ENCODE measurements at places on chromosomes 7 and 10.

GRCh38 chr7:146150153-146150552 is 33.6 kb downstream of the CNTNAP2 start:
- DNase-seq = no peak

GRCh38 chr10:1089017-1089689 is 33.0 kb downstream of the WDR37 start:
- no peak for DNase-seq

- no peak for DNase-seq
Observed at GRCh38 chr7:85630904-85631600, 444.2 kb upstream of the SEMA3D start.

- DNase-seq = no peak
Observed at GRCh38 chr10:66472156-66472555, 453.7 kb upstream of the LRRTM3 start.

DNA sequence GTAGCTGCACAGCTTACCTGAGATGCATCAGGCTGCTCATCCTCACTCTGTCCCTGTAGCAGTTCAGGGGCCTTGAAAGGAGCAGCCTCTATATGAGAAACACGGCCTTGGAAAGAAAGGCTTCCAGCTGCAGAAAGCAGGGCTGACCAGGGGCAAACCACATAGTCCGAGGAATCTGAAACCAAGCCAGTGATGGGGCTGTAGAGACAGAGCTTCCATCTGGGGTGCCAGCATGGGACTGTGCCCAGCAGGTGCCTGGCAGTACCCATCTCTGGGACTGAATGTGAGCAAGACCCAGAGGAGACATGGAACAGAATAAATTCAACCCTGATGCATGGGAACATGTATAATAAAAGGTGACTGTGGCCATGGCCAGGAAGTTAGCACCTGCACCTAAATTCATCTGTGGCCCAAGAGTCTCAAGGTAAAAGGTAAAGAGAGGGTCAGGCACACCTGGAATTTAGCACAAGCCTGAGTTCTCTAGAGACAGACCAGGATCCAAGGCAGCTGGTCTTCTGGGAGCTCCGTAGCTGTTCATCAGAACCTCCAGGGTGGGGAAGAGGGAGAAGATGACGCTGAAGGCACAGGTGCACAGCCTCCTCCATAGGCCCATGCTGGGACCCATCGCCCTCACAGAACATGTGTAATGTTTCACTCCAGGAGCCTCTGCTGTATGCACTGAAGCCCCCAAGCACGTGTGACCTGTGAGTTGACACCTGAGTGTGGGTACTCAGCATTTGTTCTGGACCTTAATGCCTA is 25.3 kb downstream of the FRMPD2 start:
- DNase-seq = no peak

DNA sequence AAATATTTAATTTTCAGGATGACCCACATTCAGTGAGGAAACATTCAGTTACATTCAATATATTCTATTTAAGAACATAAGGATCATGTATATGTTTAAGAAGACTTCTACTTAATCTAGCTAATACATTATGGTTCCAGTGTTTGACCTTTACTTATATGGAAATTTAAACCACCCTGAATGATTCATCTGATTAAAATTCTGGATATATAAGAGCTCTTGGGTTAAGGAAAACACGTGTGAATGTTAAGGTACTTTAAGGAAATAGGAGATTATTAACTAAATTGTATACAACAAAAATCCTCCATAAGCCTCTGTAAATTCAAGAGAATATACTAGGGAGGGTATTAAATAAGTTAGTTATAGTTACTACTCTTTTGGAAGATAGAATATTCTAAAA is 40.9 kb downstream of the HDAC9 start:
- DNase-seq = no peak

- DNase-seq = no peak
Observed at GRCh38 chr10:122120008-122120744, 131.2 kb downstream of the TACC2 start.

DNA sequence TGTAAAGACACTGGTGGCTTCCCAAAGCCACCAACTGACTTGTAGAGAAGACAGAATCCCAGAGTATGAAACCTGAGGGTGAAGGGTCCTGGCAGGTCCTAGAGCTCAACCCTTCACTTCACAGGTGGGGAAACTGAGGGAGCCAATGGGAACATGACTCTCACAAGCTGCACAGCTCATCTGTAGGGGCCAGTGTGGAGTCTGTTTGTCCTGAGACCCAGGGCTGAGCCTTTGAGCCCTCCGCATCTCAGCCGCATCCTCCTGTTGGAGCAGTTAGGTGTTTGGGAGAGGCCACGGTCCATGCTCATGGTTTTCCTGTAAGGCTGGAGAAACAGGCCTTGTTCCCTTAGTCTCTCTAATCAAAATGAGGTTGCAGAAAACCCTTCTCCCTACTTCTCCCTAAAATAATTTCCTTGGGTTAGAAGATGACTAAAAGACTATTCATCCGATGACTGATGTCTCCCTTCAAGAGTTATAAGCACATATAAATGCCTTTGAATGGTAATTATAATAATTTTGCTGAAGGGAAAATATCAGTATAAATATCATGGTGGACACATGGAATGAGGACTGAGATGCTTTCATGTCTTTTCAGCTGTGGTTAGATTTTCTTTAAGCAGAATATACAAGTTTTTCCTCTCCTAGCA is 10.3 kb downstream of the HTRA1 start:
- DNase-seq = no peak

GRCh38 chr7:8433477-8434289 is at the start of gene NXPH1:
NXPH1 (plus strand) TSS chr7:8433609.
- no peak for DNase-seq

DNA sequence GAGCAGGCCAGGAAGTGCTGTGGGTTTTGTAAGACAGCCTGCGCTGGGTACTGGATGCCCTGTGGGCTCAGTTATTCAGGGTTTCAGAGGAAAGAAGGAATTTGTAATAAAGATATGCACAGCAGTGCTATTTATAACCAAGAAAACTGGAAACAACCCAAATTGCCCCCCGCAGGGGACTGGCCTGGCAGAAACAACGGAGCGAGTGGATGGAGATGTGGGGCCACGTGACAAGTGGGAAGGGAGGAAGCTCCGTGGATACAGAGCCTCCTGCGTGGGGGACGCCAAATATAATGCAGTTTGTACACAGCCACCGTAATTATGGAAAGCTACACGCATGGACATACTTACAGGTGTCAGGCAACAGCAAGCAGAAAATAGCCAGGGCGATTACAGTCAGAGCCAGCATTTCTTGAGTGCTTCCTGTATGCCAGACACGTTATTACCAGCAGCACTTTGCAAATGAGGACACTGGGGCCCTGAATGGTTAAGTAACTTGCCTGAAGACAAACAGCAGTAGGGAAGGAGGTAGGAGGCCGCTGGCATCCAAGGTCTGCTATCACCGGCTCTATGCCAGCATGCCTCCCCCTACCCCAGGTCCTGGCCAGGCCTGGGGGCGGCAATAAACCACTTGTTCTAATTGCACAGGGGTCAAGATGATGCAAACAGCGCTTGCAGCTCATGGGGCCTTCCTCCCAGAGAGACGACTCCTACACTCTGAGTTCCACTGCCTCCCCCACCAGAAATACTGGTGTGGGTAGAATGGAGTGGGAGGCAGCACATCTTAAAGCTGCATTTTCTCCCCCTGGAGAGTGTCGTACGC is 8.7 kb upstream of the CAMK2B start:
- DNase-seq = no peak

DNA sequence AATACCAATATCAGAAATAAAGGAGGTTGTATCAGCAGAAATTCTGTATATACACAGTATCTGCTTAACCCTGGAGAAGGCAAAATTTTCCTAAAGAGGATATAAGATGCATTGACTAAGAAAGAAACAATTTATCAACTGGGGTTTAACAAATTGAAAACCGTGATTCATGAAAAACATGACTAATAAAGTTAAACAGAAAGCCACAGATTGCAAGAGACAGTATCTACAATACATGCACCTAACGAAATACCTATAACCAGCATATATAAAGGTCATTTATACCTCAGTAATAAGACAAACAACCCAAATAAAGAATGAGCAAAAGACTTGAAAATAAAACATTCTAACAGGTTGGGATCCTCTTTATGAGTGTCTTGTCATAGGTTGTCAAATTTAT is 101.8 kb downstream of the IQUB start:
- no peak for DNase-seq

DNA sequence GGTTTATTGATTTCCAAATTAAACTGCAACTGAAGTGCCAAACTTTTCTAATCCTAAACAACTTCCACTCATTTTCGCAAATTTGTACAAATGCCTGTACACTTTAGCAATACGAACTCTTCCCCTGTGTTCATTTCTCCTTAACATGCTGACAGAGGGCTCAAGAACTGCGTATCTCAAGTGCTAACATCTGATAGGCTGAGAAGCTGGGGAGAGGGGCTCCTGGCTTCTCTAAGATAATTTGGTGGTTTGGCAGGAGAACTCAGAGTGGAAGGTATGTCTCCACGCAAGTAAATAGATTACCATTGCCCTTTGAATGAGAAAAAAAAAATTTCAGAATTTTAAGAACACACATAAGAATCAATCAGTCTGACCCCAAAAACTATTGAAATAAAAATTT is 53.3 kb upstream of the ANLN start:
- no peak for DNase-seq

DNA sequence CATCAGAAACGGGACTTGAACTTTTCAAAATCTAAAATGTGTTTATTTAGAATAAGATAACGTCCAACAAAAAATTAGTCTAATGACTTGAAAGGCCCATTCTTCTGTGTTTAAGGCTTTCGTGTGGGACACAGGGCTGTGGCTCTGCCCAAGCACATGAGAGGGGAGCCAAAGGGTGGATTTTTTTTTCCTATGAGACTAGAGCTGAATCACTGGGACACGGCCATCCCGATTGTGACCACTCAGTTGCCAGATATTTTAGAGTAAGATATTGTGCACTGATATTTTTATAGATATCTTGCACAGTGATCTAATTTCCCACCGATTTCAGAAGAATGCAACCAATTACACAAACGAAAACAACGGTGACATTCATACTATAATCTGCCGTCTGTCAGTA is 99.9 kb downstream of the ANK3 start:
- DNase-seq = no peak

DNA sequence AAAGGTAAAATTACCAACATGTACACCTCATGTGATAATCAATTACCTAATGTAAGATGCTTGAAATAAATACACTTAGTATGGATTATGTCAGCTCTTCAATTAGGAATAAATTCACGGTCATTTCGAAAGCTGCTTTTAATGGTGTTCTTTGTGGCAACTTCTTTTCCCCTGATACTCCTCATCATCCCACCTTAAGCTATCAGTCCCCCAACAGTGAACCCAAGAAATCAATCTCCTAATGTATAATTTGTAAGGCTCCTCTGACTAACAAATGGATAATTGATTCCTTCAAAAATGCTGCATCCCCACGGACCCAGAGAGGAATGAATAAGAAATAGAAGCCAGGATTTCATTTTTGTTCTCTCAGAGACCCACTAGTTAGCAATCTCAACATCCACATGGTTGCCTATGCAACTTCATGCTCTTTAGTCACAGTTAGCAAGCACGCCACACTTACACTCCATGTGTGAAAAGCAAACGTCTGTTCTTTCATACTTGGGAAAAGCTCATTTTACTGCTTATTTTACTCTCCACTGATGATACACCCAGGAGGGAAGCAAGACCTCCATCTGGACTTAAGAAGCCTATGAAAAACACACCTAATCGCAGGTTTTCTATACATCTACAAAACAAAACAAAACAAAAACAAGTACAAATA is 70.1 kb downstream of the VPS41 start:
- DNase-seq = no peak

DNA sequence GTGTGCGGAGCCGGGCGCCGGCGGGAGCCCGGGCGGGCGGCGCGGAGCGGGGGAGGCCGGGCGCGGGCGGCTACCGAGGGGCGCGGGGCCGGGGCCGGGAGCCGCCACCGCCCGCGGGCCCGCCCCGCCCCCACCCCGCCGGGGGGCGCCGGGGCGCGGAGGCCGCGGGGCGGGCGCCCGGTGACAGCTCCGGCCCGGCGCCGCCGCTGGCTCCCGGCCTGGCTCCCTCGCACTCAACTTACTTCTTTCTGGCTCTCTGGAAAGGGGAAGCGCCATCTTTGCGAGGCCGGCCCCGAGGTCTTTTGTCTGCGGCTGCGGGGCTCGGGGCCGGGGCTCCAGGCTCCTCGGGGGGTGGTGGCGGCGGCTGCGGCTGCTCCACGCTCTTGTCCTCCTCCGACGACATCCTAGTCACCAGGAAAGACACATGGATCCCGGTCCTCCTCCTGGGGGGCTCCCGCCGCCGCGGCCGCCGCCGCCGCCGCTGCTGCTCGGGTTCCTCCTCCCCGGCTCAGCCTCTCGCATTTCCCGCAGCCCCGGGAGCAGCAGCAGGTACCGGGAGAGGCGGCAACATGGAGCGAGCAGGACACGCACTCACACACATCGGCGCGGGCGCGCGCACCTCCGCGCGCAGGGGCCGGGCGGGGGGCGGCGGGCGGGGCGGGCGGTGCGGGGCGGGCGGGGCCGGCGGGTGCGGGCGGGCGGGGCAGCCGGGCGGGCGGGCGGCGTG is at the start of gene KMT2C:
TSS of gene KMT2C (minus strand) at position 620 of the 727 bp plus-strand sequence. CDS start at position 403, 217 bp downstream.
- peak; percentile 30 for DNase-seq

- no peak for DNase-seq
Observed at GRCh38 chr7:120961638-120962173, 11.1 kb downstream of the ING3 start.

DNA sequence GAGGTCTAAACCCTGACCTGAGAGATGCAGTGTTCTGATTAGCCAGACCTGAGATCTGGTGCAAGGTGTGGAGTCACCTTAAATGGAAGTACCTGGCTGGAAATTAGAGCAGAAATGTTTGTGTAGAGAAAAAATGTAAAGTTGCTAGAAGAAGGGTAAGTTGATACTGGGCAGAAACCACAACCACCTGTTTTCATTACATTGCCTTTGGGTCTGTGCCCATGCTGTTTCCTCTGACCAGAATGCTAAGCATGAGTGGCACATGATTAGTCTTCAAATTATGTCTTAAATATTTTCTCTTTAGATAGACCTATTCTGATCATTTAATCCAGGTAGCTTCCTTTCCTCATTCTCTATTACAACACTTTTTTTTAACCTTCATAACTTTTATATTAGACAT is 69.0 kb downstream of the CASD1 start:
- DNase-seq = no peak

DNA sequence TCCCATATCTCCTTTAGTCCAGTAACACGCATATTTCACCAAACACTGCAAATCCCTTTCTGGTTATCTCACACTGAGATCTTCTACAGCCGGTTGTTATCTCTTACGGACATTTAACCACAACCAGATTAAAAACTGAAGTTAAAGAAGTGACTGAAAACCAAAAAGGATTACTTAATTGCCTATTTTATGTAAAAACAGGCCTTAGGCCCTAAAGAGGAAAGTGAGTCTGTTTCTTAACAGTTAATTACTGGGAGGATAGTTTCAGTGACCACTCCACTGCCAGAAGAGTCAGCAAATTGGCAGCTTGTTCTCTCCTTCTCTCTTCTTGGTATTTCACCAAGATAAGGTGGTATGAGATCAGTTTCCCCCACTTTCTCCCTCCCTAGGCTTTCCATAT is 161.9 kb upstream of the MEOX2 start:
- no peak for DNase-seq

- DNase-seq = no peak
Observed at GRCh38 chr7:142088022-142088714, 23.4 kb upstream of the MGAM2 start.
